Aorta (tissue), 5 donors: ENCODE measurements at places on chromosomes 4 and X.

DNA sequence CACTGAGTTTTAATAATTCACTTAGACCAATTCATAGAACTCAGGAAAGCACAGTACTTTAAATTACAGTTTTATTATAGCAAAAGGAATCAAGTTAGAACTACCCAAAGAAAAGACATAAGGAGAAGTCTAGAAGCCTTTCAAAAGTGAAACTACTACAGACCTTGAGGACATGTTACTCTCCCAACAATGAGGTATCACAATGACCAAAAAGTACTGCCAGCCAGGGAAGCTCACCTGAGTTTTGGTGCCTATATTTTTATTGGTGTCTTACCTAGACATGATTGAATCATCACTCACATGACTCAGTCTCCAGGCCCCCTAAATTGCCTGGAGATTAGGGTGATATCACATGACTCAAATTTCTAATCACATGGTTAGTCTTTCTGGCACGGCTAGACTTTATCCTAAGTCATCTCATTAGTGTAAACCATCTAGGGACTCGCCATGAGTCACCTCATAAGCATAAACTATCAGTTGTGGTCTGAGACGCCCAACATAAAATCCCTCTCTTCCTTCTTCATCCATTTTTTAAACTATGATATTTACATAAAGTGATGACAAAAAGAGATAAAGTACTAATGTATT, 372.3 kb downstream of the TMA16 start:
- DNase-seq, result no peak

DNA sequence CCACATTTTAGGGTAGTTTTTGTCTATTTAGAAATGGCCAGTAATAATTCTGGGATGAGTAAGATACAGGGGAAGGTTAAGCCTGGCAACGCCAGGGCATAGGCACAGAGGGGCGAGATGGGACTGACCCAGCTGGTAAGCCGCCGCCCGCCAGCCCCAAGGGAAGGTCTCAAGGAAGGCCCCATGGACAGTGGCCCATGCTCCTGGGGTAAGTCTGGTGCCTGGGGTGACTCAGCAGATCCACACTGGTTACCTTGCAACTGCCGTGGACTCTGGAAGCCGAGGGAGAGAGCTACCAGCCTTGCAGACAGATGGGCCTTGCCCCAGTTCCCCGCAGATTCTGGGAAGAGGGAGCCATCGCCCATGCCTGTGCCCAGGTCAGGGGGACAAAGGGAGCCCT, 179.4 kb downstream of the AFAP1 start:
- DNase-seq, result no peak

- DNase-seq, result no peak
Observed at GRCh38 chr4:15525080-15525479, 55.4 kb downstream of the CC2D2A start.

DNA sequence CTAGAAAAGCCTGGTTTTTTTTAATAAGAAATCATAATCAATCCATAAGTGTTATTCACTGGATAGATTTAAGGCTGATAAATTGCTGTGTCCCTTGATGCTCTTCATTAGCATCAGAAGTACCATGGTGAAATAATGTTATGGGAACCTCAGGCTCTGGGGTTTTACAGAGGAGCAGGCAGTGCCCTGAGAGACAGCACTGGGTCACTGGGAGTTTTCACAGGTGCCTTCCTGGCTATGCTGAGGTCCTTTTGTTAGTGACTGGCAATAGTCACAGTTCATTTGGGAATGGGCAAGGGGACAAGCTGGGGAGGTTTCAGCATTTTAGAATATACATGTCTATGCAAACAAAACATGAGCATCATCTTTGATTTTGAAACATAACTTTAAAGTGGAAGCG, 38.6 kb downstream of the ANK2 start:
- DNase-seq, result no peak

DNA sequence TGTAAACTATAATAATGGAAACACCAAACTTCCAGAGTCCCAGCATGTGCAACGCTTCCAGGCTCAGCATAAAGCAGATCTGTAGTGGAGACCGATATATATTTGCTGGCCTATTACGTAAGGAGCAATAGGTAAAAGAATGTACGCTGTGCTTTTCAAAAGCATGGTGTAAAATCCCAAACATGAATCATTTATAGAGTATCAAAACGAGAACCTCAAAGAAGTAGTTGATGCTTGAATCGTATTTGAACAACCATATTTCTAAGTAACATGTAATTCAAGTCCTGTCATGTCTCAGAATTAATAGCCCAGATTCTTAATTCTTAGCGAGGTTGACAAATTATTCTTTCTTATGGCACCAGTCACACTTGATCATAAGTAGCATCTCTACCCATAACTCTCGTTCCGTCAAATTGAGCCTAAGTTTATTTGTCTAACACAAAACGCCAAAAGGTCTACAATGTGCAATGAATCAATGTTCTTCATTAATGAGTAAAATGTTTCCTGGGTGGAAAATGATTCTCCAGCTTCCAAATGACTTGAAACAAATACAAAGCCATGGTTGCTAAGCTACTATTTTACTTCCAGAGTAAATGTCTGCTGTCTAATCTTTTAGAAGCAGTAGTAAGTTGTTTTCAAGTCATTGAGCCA, 811.5 kb upstream of the FRG1 start:
- no peak for DNase-seq

GRCh38 chr4:153541456-153542096, 75.4 kb downstream of the TMEM131L start:
- no peak for DNase-seq

DNA sequence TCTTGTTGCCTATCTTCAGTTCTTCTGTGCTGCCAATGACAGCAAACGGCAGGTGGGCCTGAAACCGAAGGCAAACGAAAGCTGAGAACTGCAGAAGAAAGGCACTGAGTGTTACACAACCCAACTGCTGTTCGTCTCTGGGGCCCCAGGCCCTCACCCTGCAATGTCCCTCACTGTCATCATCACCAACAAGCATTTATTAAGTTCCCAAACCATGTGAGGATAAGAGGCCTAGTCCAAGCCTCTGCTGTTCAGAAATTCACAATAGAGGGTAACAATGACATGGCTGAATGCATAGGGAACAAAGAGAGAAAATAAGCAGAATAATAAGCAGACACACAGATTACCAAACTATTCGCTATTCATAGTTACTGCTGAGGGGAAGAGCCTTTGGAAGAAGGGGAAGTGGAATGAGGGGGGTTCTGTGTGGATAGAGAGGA, 34.5 kb upstream of the NKRF start:
- DNase-seq, result no peak

GRCh38 chrX:12308420-12308819, 170.1 kb downstream of the FRMPD4 start:
- no peak for DNase-seq

GRCh38 chrX:133985967-133986683, 731 bp upstream of the GPC3 start:
- no peak for DNase-seq

GRCh38 chrX:13903405-13903804, 86.5 kb upstream of the GPM6B start:
- no peak for DNase-seq

DNA sequence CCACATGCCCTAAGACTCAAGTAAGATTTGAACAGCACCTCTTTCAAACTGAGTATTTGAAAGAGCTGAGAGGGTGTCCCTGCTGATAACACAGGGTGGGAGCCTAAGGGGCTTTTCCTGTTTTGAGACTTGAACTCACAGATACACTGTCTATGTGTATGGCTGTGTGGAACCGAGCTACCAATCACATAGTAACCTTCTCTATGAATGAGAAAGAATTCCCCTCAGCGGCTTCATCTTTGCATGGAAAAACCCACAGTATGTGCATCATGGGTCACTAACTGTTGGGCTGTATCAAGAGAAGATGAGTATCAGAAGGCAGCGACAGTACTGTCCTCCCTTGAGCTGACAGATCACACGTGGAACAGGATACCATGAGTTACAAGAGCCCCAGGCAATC, 336.3 kb downstream of the AFF2 start:
- no peak for DNase-seq

GRCh38 chr4:16710198-16710597, 188.2 kb downstream of the LDB2 start:
- no peak for DNase-seq

GRCh38 chr4:165905405-165906027, 32.5 kb downstream of the TLL1 start:
- no peak for DNase-seq

- DNase-seq, result no peak
Observed at GRCh38 chr4:123418351-123418931, 21.8 kb downstream of the SPRY1 start.

GRCh38 chrX:12496343-12496742, 294.9 kb upstream of the PRPS2 start:
- no peak for DNase-seq

DNA sequence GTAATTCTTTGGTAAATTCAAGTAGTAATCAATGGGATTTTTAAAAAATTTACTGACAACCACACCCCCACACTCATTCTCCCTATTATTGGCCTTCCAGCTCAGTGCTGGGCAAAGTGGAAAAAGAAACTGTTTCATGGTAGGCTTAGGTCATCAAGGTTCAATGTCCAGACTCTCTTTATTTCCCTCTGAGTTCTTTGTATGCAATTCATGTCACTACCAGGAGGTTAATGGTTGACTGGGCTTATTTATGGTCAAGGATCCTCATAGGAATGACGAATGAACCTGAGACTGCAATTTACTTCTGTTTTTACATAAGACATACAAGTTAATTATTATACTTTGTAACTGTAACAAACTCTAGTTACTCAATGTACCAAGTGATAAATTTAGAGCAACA, 403.2 kb downstream of the KLHL13 start:
- no peak for DNase-seq

DNA sequence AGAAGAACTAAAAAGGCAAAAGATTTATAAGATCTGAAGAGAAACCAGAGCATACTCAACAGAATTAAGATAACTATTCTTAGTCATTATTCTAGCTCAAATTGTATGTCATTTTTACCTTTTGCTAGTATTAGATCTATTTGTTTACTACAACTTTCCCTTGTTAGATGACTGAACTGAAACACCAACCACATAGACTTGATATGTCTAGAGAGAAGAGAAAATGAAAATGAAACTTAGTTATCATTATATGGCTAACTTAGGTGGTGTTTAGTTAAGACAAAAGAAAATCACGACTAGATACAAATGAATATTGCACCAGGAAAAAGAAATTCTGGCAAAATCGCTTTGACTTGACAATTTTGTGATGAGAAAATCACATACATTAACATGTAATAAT, 690.8 kb downstream of the PCDH18 start:
- DNase-seq, result no peak

DNA sequence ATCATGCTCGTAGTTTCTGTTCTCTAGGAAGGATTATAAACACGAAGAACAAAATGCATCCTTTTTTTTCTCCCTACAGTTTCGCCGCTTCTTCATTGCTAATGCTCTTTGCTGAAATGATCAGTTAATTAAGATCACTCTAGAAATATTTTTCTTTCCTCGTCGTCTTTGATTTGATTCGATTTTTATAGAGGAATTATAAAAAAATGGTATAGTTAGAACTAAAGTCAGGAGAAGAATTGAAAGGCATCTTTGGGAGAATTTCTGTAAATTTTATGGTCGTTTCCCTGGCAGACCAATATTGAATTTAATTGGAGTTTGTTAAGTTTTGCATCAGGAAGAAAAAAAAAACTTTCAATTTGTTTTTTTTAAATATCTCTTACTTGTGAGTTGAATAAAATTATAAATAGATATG, 1.1 kb upstream of the NKX3-2 start:
- no peak for DNase-seq

GRCh38 chr4:18033111-18034085, 11.8 kb upstream of the LCORL start:
- no peak for DNase-seq

DNA sequence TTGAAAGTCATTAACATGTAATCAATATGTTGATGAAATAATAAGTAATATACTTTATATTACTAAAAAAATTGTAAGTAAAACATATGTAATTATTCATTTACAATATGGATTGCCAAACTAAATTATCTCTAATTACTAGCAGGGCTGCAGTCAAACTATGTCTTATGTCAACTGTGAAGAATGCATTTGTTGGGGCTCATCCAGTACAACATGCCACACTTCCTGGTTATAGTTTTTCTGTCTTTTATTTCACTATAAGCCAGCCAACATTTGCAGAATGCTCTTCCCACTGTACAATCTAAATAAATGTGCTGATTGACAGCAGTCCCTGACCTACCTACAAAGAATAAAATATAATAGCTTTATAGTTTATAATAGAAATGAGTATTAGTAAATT, 975.4 kb upstream of the NDST4 start:
- no peak for DNase-seq

- no peak for DNase-seq
Observed at GRCh38 chr4:162661913-162662312, 498.1 kb upstream of the FSTL5 start.

GRCh38 chrX:115138040-115138439, 51.2 kb upstream of the RBMXL3 start:
- DNase-seq, result no peak

DNA sequence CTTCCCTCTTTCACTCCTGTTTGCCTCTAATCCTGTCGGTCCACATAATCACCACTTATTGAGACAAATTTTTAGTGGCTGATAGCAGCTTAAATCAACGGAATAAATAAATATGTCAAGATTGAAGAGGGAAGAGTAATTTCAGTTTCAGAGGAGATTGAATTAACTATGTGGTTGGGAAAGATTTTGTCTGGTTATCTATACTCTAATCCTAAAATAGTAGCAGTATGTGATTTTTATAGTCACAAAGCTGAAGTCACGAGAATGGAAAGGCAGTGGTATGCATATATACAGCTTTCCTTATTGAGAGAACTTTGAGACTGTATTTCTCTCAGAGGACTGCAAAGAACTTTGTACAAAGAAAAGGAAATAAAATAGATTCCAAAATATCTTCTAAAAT, 493.3 kb downstream of the FAT4 start:
- DNase-seq, result no peak

- DNase-seq, result no peak
Observed at GRCh38 chr4:122583906-122584305, 37.0 kb downstream of the IL21 start.

GRCh38 chrX:79161655-79162054, 17.2 kb downstream of the GPR174 start:
- no peak for DNase-seq

- no peak for DNase-seq
Observed at GRCh38 chrX:13198056-13198761, 121.6 kb downstream of the ATXN3L start.

DNA sequence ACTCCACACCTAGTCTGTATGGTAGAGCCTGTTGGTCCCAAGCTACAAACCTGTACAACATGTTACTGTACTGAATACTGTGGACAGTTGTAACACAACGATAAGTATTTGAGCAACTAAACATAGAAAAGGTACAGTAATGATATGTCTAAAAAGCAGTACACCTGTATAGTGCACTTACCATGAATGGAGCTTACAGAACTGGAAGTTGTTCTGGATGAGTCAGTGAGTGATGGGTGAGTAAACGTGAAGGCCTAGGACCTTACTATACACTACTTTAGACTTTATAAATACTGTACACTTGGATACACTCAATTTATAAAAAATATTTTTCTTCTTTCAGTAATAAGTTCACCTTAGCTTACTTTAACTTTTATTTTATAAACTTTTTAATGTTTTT, 104.0 kb downstream of the TMA16 start:
- no peak for DNase-seq

- DNase-seq, result no peak
Observed at GRCh38 chr4:128831531-128832242, 22.2 kb downstream of the JADE1 start.

- no peak for DNase-seq
Observed at GRCh38 chr4:40234519-40235039, 37.7 kb downstream of the RHOH start.
